ENCODE measurements at places on chromosomes 6 and 20.

- no peak for DNase-seq
These were observed 7.0 kb downstream of the CD2AP start for GRCh38 chr6:47484616-47485015.

- DNase-seq, result no peak
These were observed 171.4 kb downstream of the GMPR start for GRCh38 chr6:16409531-16410441.

- DNase-seq, result no peak
These were observed 7.0 kb downstream of the PNPLA1 start for GRCh38 chr6:36276581-36277536.

GRCh38 chr6:56199956-56200355, 47.4 kb downstream of the COL21A1 start:
- DNase-seq, result no peak

DNA sequence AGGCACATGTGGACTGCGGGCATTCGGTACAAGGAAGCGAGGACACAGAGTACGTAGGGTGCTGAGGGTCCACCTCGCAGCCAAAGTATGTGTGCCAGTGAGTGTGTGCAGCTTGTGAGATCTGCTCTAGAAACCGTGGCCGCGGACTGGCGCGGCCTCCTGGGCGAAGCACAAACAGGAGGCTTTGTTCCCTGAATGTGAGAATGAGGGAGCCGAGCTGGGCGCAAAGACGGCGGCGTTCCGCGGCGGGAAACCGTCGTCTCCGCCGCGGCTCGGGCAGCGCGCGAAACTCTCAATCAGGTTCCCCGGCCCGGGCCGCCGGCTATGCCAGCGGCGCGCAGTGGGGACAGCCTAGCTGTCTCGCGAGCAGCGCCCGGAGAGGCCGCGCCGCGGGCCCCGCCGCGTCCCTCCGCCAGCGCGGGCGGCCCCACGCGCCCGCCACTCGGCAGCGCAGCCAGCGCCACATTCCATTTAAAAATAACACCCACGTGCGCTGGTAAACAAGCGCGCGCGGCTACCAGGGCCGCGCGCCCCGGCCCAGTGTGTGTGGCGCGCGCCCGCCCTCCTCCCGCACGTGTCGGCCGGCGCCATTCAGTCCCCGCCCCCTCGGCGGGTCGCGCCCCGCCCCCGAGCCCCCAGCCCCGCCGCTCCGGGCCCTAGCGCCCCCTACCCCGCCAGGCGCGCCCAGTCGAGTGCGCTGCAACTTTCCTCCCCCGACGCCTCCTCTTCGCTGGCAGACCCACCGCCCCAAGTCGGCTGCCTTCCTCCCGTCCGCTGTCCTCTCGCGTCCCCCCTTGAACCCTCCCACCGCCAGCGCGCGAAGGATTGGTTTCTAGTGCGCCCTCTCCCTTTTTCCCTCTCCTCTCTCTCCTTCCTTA, 3.0 kb upstream of the FOXO3 start:
- DNase-seq, result peak; percentile 66

DNA sequence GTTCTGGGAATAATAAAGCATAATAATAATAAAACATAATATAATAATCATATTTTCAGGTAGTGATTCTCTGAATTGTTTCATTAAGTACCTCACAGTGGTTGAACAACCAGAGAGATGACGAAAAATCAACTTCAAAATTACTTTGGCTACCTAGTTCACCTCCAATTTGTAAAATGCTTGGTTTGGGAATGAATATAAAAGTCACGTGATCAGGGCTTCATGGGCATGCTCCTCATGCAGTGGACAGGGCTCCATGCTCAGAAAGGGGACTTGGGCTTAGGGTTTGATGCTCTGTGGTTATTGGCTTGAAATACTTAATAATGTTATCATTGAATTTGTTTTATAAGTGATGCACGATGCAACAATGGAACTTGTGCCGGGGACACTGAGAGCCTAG, 58.2 kb downstream of the HAO1 start:
- DNase-seq, result no peak

- no peak for DNase-seq
These were observed 41.0 kb upstream of the SRSF6 start for GRCh38 chr20:43416591-43417228.

- DNase-seq, result no peak
These were observed 905 bp downstream of the PPARD start for GRCh38 chr6:35343092-35343834.

DNA sequence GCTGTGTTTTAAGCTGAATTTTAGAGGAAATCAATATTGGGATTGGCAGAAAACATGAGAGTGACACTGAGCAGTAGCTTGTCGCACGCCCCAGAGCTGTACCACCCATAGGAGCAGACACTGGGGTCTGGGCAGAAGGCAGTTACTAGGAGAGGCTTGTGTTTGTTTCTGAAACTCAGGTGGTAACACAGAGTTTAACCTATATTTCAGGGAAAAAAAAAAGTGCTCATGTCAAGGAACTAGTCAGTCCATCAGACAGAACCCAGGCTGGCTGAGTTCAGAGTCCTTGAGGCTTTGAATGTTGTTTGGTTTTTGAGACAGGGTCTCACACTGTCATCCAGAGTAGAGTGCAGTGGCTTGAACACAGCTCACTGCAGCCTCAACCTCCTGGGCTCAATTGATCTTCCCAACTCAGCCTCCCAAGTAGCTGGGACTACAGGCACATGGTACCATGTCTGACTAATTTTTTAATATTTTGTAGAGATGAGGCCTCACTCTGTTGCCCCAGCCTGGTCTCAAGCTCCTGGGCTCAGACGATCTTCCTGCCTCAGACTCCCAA, 6.6 kb downstream of the SLC22A1 start:
- DNase-seq, result no peak

DNA sequence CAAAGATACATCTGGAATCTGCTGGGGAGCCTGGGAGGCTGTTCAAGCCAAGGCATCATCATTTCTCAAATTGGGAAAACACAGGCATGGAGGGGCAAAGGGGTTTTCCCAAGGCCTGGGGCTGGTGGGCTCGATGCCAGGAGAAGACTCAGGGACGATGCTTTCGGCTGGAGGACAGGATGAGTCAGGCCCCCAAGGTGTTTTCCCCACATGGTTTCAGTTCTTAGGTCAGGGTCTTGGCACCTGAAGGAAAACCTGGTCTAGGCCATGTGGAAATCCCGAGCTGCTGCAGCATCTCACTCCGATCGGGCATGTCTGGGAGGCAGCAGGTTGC, 348.1 kb downstream of the CDC5L start:
- DNase-seq, result no peak

- no peak for DNase-seq
These were observed 194.1 kb downstream of the OGFRL1 start for GRCh38 chr6:71482742-71483141.

DNA sequence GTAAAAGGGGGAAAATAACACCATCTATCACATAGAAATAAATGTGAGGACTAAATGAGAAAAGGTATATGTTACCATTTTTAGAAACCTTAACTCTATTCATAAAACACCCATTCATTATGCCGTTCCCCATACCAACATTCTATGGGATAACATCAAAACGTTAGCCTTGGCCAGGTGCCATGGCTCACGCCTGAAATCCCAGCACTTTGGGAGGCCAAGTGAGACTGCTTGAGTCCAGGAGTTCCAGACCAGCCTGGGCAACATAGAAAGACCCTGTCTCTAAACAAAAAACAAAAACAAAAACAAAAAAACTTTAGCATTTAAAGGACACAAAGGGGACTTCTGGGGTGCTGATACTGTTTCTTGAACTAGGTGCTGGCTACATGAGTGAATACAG, 1.3 kb downstream of the PIGU start:
- no peak for DNase-seq

GRCh38 chr6:161676586-161676985, 402.7 kb upstream of the AGPAT4 start:
- DNase-seq, result no peak

- DNase-seq, result no peak
These were observed 19.6 kb downstream of the POFUT1 start for GRCh38 chr20:32227306-32227705.

DNA sequence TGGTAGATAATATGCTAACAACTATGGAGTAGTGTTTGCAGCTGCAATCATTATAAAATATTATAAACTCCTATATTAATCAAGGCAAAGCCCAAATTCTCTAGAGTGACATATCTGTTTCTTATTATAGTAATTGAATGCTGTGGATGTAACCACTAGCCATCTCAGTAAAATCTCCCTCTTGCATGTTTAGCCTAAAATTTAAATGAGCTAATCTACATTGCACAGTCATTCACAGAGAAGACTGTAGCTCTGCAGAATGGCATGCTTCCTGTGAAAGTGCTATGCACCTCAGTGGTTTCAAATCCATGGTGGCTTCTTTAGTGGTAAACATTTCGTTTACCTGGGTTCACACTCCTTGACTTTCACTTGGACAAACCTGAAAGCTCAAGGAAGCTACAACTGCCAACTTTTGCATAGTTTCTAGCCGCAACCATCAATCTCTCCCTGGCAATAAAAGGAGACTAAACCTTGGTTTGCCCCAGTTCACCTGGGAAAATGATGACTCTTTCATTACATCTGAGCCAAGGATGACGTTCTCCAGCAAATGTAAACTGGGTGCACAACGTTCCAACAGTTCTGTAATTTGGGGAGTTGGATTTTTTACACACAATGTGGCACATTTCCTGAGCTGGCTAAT, 47.2 kb downstream of the FILIP1 start:
- no peak for DNase-seq

DNA sequence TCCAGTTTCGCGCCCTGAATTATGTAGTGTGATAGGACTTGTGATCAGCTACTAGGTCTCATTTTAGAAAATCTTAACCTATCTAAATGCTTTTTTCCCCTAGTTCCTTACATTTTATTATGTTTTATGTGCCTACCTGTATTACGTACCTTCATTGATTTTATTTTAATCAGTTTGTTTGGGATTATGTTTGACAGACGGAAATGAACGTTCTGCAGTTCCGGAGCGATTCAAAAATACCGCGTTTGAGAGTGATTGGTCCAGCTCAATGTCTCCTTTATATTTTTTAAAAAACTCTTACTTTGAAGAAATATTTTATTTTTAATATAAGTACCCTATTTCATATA, 114.3 kb upstream of the BTN3A2 start:
- DNase-seq, result no peak

DNA sequence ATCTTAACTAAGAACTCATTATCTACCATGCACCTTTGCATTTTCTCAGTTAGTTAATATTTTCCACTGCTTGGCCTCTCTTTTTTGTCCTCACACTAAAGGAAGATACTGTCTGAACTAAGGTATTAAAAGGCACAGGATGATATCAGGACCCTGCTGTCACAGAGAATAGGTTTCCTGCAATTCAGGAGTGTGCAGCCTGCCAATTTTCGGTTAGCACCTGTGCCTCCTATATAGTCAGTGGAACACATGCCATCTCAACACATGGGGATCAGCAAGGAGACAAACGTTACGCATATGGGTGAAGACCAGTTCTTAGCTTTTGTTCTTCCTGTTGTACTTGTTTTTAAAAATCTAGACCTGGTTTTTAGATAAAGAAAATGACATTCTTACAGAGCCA, 71.0 kb downstream of the FUT9 start:
- no peak for DNase-seq

DNA sequence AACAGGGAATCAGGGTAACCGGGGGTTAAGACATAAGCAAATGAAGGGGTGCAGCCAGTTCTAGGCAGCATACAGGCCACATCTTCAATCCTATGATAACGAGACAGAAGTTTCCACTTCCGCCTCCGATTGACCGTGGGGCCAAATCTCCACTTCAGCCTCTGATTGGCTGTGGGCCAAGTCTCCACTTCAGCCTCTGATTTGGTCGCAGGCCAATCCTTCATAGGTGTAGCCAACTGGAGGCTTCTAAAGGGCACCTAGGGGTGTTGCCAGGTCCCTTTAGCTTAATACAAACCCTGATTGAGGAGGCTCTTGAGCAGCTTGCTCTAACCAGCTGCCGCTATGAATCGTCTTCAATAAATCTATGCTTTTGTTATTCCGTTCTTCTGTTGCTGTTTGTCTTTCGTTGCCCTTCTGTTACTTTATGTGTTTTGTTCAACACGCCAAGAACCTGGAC, 2.1 kb upstream of the ERGIC3 start:
- no peak for DNase-seq

- DNase-seq, result no peak
These were observed 22.2 kb downstream of the OLIG3 start for GRCh38 chr6:137471986-137472385.

DNA sequence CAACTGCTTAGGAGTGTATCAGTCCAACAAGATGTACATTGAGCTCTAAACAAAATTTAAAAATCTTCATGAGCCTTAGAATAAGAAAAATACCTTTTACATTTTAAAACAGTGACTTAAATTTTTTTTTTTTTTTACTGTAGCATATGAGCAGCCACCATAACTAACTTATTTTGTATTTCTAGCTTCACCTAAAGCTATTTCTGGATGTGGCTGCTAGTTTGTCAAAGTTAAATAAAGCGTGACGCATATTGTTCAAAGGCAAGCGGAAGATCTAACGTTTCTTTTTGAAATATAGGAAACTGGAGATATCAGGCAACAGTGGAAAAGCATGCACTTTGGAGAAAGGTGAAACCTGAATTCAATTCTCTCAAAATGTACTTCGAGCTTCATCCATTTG, 3.3 kb upstream of the IL22RA2 start:
- DNase-seq, result no peak

DNA sequence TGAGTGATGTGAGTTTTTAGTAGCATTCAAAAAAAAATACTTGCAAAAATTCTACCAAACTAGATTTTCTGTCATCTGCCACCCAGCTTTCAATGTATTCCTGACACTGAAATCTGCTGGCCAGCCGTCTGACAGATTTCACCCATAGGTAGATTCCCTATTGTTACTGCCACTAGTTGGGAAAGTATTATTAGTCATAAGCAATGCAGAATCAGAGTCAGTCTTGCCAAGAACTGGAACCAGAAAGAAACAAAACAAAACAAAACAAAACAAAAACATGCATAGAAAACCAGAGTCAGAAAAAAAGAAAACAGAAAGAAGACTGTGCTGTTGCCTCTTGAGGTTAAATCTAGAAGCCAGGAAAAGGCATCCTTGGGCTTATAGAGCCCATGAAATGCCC, 293.1 kb upstream of the KCNQ5 start:
- no peak for DNase-seq

- no peak for DNase-seq
These were observed 1.1 kb upstream of the SLC32A1 start for GRCh38 chr20:38723017-38723847.

DNA sequence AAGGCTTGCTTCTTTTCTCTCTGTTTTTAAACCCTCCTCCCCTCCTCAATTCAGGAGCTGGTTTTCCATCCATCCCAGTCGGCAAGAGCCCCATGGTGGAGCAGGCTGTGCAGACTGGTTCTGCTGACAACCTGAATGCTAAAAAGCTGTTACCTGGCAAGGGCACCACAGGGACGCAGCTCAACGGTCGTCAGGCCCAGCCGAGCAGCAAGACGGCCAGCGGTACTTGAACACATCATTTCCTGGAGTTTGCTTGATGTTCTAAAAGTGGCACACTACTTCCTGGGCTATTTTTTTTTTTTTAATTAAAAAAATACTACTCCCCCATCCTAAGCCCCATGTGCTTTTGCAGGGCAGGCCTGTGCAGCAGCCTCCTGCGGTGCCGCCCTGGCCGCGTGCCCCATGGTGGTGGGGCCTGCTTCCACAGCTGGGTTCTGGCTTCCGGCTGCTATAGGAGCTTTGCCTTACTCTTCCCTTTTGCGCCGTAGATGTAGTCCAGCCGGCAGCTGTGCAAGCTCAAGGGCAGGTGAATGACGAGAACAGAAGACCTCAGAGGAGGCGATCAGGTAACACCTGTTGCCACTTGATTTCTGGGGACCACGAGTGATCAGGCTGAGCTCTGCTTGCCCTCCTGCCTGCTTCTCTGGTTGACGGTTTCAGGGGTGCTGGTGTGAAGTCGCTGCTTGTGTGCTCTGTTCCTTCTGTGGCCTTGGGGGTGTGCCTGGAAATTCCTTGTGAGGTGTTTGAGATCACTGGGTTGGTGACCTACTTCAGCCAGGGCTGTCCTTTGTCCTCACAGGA, 7.7 kb downstream of the LSM14B start:
- DNase-seq, result no peak
